ENCODE measurements at places on chromosomes 12 and 14.

DNA sequence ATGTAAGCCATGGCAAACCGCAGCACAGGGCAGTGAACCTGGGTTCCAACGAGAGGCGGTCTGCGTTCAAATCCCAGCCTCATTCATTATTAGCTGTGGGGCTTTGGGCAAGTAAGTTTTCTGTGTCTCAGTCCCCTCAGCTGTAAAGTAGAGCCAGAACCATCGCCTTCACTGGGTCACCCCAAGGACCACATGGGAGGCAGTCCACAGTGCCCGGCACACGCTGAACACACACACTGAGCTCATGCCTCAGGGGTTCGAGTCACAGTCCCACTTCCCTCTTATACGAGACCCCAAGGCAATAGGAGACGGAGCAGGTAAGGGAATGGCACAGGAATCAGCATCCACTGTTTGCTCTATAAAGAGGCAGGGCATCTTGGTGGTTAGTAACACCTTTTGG, 19.1 kb downstream of the LRTM2 start:
- no peak for DNase-seq

DNA sequence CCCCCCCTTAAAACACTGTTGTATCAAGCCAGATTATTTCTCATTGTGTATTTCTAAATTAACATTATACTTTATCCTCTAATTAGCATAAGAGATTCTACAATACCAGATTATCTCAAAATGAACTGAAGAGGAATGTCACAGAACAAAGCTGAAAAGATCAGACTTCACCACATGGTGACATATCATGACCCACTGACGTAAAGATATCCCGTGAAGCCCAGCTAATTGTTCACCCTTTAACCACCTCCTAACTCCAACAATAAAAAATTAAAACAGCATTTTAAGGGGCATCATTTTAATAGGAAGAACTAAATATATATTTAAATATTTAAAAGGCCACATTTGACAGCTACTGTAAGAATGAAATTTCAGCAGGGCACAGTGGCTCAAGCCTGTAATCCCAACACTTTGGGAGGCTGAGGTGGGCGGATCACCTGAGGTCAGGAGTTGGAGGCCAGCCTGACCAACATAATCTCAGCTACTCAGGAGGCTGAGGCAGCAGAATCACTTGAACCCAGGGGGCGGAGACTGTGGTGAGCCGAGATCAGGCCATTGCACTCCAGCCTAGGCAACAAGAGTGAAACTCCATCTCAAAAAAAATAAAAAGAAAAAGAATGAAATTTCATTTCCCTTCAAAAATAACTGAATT, 29.0 kb downstream of the CDK17 start:
- no peak for DNase-seq

- DNase-seq, result no peak
Observed at GRCh38 chr12:49582201-49582600, 14.3 kb upstream of the MCRS1 start.

GRCh38 chr12:47071241-47071852, 8.1 kb upstream of the PCED1B start:
- DNase-seq, result no peak

GRCh38 chr14:74980398-74980730, 22.4 kb upstream of the EIF2B2 start:
- DNase-seq, result no peak

GRCh38 chr12:107533218-107533617, 152.4 kb upstream of the PWP1 start:
- DNase-seq, result no peak

GRCh38 chr12:52423035-52423434, 11.1 kb downstream of the KRT75 start:
- DNase-seq, result no peak

- no peak for DNase-seq
Observed at GRCh38 chr14:100554082-100554677, 33.0 kb downstream of the BEGAIN start.

DNA sequence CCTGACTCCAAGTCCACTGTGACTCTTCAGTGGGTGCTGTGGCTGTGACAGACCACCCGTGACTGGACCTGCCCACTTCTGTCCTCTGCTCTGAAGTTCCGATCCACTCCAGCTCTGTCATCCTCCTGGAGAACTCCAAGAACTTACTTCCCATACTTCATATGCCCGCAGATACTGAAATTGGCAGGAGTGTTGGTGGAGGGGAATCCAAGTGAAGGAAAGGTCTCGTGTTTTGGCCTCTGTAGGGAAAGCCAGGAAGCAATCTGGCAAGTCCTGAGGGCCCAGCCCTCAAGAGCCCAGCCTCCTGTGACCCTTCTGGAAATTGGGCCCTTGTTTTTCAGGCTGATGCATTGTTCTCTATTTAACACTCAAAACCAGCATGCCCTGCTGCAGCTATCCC, 22.4 kb upstream of the FKBP4 start:
- DNase-seq, result no peak

GRCh38 chr12:7073946-7074345, 13.4 kb downstream of the C1S start:
- DNase-seq, result no peak

DNA sequence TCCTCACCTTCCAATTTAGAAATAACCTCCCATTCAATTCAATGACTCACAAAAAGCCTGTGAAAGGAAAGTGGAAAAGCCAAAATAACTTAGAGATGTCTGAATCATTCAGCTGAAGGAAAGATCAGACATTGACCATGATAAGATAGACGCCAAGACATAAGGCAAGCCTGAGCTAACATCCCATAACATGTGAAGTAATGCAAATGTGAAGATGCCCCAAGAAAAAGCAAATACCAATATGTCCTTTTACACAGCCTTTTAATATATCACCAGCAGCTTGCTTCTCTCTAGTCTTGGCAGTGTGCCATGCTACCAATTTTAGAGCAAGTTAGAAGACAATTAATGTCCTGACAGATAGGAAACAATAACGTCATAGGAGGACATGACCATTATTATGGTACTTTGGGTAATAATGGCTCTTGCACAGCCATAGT, 2.4 kb upstream of the NUMB start:
- no peak for DNase-seq

GRCh38 chr12:67388331-67389138, 119.4 kb downstream of the CAND1 start:
- DNase-seq, result no peak

DNA sequence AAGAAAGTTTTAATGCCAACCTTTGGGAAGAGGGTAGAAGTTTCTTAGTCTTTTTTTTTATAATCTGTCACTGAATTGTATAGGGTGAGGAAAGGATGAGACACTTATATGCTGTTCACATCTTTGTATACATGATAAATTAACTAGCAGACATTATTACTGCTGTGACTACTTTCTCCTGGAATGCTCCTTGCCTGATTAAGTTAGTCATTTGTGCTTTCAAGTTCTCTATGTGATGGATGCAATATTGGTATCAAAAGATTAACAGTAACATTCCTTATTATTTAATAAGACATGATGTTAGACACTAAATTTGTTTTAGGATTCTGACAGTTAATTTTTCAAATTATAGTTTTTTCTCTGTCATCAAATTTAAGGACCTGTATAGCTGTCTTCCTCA, 223.4 kb upstream of the GARIN2 start:
- DNase-seq, result no peak

DNA sequence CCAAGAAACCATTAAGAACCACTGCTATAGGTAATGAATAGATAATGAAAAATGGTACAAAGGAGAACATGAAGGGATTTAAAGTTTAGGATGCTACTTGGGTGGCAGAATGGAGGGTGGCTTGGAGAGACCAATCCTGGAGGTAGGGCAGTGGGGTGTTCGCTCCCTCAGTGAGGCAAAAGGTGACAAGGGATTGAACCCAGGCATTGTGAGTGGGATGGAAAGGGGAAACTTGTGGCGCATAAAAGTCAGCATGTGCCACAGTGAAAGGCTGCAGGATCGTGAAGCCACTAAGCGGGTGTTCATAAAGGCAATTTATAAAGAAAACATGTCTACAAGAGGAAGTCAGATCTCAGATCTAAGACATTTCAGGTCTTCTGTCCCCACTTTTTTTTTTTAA, 76.7 kb upstream of the SLC38A2 start:
- no peak for DNase-seq

DNA sequence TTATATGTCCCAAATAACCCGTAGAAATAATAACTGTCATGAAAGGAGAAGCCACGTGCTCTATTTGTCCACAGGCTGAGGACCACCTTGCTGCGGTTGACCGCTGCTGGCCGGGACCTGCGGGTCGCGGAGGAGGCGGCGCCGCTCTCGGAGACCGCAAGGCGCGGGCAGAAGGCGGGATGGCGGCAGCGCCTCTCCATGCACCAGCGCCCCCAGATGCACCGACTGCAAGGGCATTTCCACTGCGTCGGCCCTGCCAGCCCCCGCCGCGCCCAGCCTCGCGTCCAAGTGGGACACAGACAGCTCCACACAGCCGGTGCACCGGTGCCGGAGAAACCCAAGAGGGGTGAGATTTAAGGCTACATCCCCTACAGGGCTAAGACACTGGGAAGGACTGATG, 21.0 kb downstream of the RPGRIP1 start:
- DNase-seq, result no peak
